ENCODE measurements at places on chromosomes 7 and 10.
A peak's percentile ranks its signal among the peaks of the same experiment; 100 is the strongest.

DNA sequence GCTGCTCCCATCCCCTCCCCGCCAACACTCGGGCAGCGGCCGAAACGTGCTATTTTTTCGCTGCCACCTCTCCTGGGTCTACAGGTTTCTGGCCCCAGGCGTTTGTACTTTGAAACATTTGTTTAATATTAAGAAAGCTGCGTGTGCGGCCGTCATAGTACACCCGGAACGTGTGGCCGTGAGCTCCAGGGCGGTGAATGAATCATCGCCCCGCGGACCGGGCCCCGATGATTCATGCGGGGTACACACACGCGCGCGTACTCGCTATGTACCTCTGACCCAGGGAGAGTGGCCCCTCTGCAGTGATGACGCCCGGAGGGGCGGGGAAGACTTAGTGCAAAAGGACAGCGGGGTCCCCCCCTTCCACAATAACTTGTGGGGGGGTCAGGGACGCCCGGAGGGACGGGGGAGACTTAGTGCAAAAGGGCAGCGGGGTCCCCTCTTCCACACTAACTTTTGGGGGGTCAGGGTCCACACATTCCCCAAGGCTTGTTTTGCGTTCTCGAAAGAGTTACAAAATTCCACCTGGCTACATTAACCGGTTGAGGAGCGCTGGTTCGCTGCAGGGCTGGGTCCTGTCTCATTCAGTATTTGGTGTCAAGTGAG is 56.5 kb upstream of the PCGF5 start:
- DNase-seq: peak; percentile 35

- DNase-seq: no peak
Measured at GRCh38 chr10:128097783-128098182, 28.4 kb downstream of the MKI67 start.

DNA sequence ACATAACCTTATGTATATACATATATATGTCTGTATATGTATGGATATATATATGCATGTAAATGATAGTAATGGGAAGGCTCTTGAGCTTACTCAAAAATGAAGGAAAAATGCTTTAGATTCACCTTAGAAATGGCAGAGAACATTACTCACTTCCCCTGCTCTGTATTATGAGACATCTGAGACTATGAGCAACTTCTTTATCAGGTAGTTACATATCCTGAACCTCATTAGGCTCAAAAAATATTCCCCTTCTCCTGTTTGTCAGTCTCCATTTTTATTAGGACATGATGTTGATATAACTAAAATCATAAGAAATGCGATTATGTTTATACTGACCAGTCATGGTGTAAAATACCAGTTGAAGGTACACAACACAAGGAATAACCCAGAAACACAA is 800.1 kb upstream of the ZWINT start:
- no peak for DNase-seq

DNA sequence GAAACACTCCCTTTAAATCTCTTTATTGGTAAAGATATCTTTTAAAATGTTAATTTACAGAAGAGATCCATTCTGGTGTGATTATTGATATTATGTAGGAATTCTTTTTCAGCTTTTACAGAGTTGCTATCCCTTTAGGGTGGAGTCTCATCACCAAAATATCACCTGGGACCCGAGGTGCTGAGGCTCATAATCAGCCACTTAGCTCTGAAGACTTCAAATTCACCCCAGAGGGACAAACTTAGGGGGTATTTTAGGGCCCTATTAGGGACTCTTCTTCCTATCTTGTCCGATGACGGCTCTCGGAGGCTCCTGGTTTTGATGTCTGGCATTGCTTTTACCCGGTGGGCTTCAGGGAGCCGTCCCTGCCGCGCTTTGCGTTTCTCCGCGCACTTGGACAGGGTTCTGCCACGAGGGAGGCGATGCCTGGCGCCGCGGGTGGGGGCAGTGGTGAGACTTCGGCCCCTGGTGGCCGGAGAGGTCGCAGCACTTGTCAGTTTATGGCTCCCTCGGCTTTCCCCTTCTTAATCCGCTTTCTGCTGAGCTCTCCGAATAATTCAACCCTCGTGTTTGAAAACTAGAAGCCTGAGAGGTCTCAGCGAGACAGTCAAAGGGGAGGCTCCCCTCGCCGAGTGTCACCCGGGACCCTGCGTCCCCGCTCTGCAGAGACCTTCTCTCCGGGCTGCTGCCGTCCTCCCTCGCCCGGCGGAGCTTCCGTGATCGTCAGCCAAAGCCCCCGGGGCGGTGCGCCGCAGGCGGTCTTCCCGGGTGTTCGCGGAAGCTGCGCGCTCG is 27.8 kb downstream of the RBM20 start:
- DNase-seq: peak; percentile 27

GRCh38 chr7:15765753-15766152 is 79.3 kb upstream of the MEOX2 start:
- no peak for DNase-seq

GRCh38 chr10:72598769-72599701 is 26.8 kb downstream of the MICU1 start:
- DNase-seq: no peak

DNA sequence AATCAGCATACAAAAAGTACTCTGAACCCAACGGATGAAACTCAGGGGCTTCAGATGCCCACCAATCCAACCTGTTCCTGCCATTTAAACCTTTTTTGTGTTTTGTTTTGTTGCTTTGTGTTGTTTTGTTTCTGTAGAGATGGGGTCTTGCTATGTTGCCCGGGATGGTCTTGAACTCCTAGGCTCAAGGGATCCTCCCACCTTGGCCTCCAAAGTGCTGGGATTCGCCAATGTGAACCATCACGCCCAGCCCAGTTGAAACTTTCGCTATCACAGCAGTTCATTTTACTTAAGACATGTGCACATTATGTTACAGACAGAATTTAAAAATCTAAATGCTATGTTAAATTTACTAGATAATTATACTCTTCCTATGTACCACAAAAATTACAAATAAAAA is 101.6 kb downstream of the SKIDA1 start:
- DNase-seq: no peak

GRCh38 chr10:94213001-94213530 is 149.7 kb downstream of the NOC3L start:
- DNase-seq: no peak

GRCh38 chr10:117216611-117217195 is 19.4 kb downstream of the KCNK18 start:
- peak; percentile 31 for DNase-seq

DNA sequence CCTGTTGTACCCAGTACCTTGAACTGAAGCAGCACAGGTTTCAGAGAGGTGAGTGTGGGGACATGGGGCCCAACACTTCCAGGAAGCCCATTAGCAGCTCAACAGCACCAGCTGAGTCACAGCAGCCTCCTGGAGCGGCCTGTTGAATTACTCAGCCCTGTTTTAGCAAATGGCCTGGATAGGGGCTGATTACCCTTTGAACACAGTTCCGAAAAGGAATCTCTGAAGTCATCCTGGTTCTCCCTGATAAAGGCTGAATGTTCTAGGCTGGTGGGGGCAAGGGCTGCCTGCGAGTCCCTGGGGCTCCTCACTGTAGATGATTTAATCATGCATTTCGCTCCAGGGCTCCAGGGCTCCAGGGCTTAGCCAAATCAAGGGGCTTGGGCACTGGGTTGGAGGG is 287.5 kb downstream of the GRID1 start:
- no peak for DNase-seq

DNA sequence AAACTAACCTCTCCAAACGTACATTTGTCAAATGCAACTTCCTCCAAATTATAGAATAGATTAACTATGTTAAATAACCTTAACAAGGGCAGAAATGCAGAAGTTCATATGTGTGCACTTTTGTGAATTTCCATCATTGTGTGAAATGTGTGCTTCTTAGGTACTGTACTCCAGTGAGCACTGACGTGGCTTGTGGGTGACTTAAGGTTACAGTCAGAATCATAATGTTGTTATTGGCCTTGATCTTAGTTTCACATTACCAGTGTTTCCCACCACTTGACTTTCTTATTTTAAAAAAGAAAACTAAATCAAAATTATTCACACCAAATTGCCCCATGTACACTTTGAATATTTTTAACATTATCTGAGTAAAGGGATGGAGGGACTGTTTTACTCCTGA is 155.1 kb upstream of the FZD8 start:
- no peak for DNase-seq

GRCh38 chr7:3956949-3957348 is 655.9 kb downstream of the SDK1 start:
- no peak for DNase-seq

DNA sequence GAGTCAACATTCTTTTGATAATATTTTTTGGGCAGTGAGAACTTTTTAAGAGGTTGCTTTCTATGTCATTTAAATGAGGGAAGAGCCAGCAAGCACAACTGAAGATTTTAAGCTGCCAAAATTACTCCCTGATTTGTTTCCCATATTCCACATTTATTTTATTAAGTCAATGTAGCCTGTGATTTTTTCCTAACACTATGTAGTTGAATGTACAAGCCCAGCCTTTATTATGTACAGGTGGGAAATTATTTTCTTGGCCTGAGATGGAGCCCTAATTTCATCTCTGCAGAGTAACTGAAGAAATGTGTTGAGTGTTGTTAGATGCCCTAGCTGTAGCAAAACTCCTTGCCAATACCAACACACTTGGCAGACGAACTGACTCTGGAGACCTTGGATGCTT is 83.1 kb upstream of the MINDY3 start:
- DNase-seq: no peak

GRCh38 chr10:100683545-100684300 is 61.7 kb upstream of the PAX2 start:
- DNase-seq: no peak

- no peak for DNase-seq
Measured at GRCh38 chr7:50149369-50149768, 56.3 kb upstream of the ZPBP start.

DNA sequence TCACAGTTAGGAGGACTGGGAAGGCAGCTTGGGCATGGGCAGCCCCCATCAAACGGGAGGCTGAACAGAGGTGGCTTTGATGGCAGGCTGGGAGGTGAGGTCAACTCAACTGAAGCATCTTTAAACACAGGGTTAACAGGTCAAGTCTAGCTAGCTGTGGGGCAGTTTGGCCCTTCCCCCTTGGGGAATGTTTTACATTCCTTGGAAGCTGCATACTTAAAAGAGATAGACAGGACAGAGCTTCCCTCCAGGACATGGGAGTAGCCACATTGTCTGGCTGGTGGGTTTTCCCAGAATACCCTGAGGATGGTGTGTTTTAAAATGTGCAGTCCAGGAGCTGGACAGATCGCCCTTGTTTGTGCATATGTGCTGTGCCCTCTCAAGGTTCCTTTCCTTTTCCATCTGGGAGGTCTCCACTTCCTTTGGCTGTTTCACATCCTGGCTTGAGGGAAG is 6.8 kb upstream of the RASSF4 start:
- DNase-seq: no peak

All from anterior cingulate cortex (tissue), 58 donors.